ENCODE measurements at places on chromosomes 1 and 21. TPM values are rescaled to one million over a fixed set of nuclear protein-coding genes. Genes with fewer than 3 reads are reported as not detected.

The KCNA3 gene
- 2.3 TPM for total RNA-seq

The TTLL7 gene
- 25.7 TPM for total RNA-seq

The PPIAL4G gene
- total RNA-seq = not detected

The PDC gene
- not detected for total RNA-seq

The LCA5L gene
- 1.3 TPM for total RNA-seq

The PTPN14 gene
- 10.5 TPM for total RNA-seq

The OR2L5 gene
- total RNA-seq = not detected

The RNF187 gene
- total RNA-seq = 20.0 TPM

GRCh38 chr1:108785880-108786279 lies 39.4 kb downstream of the STXBP3 start:
- H3K27me3 ChIP-seq = no peaks in the 10 kb centered on the region
- no peak for DNase-seq
- no peak overlapping the region for H3K27ac ChIP-seq
- peaks cover 21% of the 10 kb centered on the region for H3K36me3 ChIP-seq

- no peaks in the 10 kb centered on the region for H3K4me1 ChIP-seq
- H3K4me3 ChIP-seq = no peak overlapping the region
- no peaks in the 10 kb centered on the region for H3K36me3 ChIP-seq
- no peaks in the 10 kb centered on the region for H3K27me3 ChIP-seq
- no peak overlapping the region for H3K27ac ChIP-seq
These were observed 21.6 kb upstream of the PCP4 start for GRCh38 chr21:39845571-39846130.

DNA sequence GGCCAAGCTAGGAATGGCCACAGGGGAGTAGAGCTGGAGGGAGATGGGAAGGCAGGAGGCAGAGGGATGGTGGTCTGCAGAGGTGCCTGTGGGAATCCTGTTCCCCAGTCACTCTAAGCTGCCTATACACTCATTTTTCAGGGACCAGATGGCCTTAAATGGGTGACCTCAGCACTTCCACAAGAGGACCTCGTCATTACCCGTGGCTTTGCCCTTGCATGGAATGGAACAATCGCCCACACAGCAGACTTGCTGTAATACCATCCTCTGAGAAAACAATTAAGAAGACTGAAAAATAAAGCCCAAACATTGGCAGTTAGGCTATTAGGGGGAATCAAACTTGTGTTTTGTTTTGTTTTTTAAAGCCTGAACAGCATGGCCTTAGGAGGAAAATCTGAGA lies 12.9 kb upstream of the TNN start:
- no peak overlapping the region for H3K4me3 ChIP-seq
- no peaks in the 10 kb centered on the region for H3K27me3 ChIP-seq
- DNase-seq = no peak

DNA sequence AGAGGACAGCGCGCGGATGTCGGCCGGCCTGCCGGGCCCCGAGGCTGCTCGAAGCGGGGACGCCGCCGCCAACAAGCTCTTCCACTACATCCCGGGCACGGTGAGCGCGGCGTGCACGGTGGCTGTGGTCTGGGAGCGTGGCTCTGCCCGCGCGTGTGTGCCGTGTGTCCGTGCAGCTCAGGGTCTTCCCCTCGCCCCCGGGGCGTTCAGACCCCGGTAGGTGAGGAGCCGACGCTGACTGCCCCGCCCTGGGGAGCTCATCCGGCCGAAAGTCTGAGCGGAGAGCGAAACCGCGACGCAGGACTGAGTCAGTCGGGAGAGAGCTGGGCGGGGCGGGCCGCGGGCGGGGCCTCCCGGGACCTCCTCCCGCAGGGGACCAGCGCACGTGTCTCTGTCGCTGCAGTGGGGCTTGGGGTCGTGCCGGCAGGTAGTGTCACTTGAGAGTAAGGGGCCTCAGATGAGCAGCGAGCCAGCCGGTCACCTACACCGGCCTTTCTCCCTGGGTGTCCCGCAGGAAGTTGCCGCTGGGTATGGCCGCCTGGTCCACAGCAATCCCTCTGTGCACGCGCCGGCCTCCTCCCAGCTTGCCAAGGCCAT lies 520 bp downstream of the PLEKHN1 start:
- DNase-seq = peak; percentile 63
- H3K4me3 ChIP-seq = peak overlapping the region; percentile 11
- no peaks in the 10 kb centered on the region for H3K36me3 ChIP-seq
- H3K27me3 ChIP-seq = no peaks in the 10 kb centered on the region
- peaks cover 20% of the 10 kb centered on the region for H3K4me1 ChIP-seq
- peak overlapping the region; percentile 32 for H3K27ac ChIP-seq

- H3K27me3 ChIP-seq = no peaks in the 10 kb centered on the region
- no peak for DNase-seq
- H3K27ac ChIP-seq = peak overlapping the region; percentile 95
- H3K36me3 ChIP-seq = no peaks in the 10 kb centered on the region
- H3K4me3 ChIP-seq = peak overlapping the region; percentile 92
- peaks cover 68% of the 10 kb centered on the region for H3K4me1 ChIP-seq
These were observed 1.0 kb downstream of the C1orf198 start for GRCh38 chr1:230867101-230867902.

GRCh38 chr1:201153474-201154388 lies 543 bp downstream of the TMEM9 start:
- peaks cover 22% of the 10 kb centered on the region for H3K4me1 ChIP-seq
- no peak for DNase-seq
- H3K27ac ChIP-seq = peak overlapping the region; percentile 69
- H3K36me3 ChIP-seq = peaks cover 5% of the 10 kb centered on the region
- peak overlapping the region; percentile 93 for H3K4me3 ChIP-seq

DNA sequence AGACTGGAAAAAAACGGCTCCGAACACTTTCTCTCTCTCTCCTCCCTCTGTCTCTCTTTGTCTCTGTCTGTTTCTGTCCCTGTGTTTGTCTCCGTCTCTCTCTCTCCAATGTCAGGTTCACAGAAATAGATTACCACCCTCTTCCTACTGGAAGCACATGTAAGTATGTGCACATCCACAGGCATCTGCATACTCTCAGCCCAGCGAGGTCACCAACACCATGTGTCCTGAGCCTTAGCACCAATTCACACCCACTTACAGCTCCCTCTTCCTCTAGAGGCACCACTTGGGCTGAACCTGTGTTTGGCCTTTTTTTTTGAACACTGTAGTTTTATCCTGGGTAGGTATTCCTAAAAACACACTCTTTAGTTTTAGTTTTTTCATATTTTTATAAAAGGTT lies 130.5 kb downstream of the ETS2 start:
- DNase-seq = no peak
- H3K4me3 ChIP-seq = no peak overlapping the region
- no peaks in the 10 kb centered on the region for H3K4me1 ChIP-seq
- no peaks in the 10 kb centered on the region for H3K27me3 ChIP-seq
- no peaks in the 10 kb centered on the region for H3K36me3 ChIP-seq
- no peak overlapping the region for H3K27ac ChIP-seq

GRCh38 chr1:232327899-232328298 lies 302.0 kb downstream of the SIPA1L2 start:
- H3K4me1 ChIP-seq = no peaks in the 10 kb centered on the region
- H3K36me3 ChIP-seq = no peaks in the 10 kb centered on the region
- H3K27ac ChIP-seq = no peak overlapping the region

DNA sequence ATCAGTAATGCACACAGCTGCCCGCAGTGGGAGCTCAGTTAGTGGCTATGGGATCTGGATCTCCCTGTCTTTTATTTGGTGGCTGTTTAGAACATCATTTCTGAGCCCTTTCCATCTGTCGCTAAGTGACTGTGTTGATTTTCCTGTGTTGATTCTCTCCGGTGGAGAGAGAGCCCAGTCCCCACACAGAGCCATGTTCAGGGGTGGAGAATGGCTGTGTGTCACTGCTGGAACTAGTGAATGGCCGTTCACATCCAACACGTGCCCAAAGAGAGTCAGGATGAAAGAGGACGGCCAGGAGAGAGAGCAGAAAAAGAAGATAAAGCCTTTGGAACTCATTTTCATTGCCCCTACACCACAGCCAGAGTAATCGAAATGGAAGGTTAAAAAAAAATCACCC lies 76.2 kb downstream of the FBXO2 start:
- H3K27ac ChIP-seq = no peak overlapping the region
- H3K4me3 ChIP-seq = no peak overlapping the region
- H3K36me3 ChIP-seq = no peaks in the 10 kb centered on the region
- no peaks in the 10 kb centered on the region for H3K27me3 ChIP-seq
